Skin of body (tissue), 3 donors: ENCODE measurements at places on chromosomes 7 and 10. TPM values are rescaled to one million over a fixed set of nuclear protein-coding genes. Genes with fewer than 3 reads are reported as not detected.

GRCh38 chr10:62011558-62011957 lies 110.1 kb downstream of the ARID5B start:
- DNase-seq = no peak

GRCh38 chr7:140928491-140929309 lies 4.0 kb upstream of the BRAF start:
- no peak for DNase-seq

DNA sequence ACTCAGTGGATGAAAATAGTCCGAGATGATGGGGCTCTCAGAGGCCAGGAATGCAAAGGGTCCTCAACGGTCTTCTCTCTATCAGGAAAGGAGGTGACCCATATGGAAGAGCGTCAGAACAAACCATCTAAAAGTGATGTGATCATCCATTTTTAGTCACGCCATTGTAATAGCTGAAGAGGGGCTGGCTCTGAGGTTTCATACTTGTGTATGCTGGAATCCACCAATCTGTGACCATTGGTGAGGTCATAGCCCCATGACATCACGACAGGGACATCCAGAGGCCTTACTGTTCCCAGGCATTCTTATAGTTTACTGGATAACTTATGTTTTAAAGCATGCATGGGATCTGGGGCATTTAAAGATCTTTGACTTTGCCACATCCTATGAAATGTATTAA lies 83.6 kb downstream of the C10orf90 start:
- DNase-seq = no peak

- DNase-seq = no peak
Measured at GRCh38 chr7:74026406-74026902, 1.5 kb upstream of the ELN start.

DNA sequence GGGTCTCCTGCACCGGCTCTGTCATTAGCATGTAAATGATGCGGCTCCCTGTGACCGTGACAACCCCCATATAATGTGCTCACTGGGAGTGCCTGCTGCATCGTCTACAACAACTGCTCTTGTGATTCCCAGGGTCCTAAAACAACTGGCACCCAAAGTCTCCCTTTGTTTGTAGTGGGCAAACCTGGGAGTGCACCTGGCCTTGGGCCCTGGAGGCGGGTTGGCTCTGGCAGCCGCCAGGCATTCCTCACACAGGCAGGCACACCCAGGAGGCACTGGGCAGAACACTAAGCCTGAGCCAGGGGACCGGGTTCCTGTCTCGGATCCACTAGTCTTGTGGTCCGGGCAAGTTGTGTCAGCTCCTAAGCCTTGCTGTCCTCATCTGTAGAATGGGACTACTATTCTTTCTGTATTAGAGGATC lies 115.5 kb upstream of the GPR26 start:
- no peak for DNase-seq

- DNase-seq = no peak
Measured at GRCh38 chr7:49580761-49581160, 192.7 kb upstream of the VWC2 start.

SPDYE2 gene
- not detected for total RNA-seq

DNA sequence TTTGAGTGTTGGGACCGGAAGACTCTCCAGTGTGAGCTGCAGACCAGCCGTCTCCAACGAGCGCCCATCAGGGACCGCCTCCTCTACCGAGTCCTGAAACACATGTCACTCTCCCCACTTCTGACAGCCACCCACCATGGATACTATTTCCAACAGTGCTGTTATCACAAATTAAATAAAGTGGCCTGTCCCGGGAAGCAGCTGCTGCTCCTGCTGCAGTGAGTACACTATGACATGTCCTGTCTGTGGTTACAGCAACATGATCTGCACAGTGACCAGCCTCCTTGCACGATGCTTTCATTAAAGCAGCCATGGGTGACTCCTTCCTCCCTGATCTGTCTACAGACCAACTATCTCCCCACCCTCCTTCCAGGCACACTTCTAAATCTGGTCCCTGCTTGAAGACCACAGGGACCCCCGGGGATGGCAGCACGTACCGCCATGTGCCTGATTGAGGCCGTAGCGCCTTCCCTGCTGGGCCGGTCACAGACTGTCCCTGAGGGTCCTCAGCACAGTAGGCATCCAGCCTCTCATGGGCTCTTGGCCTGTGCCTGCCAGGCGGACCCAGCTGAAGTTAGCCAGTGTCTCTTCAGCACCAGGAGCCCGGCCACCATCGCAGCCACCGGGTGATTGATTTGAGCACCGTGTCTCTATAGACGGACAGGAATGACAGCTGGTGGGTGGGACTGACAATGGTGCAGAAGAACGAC lies 58.8 kb downstream of the TCERG1L start:
- no peak for DNase-seq

WDR86 gene
- total RNA-seq = 14.0 TPM

DNA sequence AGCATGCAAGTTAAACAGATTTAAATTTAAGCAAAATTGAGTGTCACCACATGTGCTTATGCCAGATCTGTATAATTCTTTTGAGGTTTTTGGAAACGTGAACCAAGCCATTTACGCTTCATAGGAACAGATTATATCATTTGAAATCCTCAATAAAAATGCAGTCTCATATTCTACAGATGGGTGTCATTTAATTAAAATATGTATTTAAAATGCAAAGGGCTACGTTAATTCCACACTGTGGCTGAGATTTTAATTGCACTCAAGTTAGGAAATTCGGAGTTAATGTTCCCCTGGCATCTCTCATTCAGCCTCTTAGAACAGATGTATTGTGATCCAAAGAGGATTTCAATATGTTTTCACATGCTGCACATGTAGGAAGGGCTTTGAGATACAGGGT lies 164.5 kb upstream of the LRGUK start:
- DNase-seq = no peak

DNA sequence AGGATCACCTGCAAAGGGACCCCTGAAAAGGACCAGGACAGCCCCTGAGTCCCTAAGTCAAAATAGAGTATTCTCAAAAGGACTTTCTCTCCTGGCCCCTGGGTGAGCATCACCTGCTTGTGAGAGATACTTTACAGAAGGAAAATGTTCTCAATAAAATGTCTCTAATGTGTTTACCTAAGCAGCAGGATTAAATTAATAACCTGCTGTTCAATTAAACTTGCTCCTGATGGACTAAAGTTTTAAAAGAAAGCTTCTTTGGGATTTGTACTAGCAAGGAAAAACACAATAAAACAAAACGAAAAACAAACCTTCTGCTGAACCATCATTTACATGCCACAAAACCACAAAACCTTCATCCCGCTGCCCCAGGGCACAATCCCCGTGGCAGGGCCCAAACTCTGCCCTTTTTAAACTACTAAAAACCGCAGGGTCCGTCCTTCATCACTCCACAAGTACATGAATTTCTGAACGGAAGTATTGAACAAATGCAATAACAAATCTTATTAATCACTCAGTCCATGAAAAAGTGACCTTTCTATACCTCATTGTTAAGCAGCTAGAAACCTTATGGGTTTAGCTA lies 197.7 kb downstream of the TCERG1L start:
- no peak for DNase-seq

DNA sequence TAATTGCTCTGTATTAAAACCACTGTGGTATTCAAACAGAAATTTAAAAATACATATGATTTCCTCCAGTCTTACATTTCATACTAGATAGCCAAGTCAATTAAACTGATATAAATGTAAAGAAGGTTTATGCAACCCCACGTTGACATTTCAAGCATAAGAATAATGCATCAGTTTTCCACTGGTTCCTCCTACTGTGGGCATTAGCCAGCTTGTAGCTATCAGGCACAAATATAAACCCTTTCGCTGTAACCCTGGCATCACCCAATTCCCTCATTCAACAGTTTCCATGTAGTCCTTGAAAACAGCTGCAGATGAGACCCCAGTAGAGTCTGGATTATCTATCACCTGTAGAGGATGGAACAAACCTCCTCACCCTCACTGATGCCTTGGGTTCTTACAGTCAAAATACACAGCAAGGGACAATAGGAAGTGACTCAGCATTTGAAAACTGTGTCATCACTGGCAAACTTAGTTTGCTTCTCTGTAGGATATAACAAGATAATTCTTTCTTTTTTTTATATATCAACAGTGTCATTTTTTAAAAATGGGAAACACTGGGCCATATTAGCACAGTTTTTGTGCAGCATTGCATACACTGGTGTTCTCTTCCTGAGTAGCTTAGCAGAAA lies 113.0 kb downstream of the PDE1C start:
- no peak for DNase-seq

IDI2 gene
- not detected for total RNA-seq

DNA sequence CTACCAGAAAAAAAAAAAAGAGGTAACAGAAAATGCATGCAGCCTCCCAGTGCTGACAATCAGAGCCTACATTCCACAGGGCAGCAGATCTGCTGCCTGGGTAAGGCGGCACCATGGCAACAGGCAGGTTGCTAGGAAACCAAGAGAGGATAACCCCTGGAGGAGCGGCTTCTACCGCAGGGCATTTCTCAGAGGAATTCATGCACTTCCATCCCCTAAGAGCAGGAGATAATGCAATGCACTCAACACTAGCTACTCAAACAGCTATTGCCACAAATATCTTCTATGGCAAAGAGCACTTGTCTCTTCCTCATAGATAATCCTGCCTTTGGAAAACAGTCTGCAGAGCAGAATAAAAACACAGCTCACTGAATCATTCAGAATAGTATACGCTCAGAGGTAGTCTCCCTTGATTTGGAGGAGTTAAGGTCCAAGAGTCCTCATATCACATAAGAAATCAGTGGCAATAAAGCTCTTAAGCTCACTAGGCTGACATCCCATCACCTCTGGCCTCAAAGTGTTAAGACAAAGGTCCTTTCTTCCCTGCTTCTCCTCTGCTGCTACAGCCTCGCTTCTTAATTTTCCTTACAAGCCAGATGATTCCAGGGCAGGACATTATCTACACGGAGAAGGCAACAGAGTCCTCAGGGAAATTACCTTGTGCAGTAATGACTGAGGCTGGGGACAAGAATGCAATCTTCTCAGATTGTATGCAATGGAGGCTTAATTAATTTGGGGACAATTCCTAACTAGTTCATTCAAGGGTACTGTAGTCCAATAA lies 10.7 kb downstream of the PSAP start:
- peak; percentile 13 for DNase-seq

- DNase-seq = no peak
Measured at GRCh38 chr7:89029864-89030263, 234.3 kb upstream of the TEX47 start.

- no peak for DNase-seq
Measured at GRCh38 chr7:152754075-152754730, 5.3 kb upstream of the ACTR3B start.

GRCh38 chr7:69367780-69368179 lies 230.5 kb upstream of the AUTS2 start:
- no peak for DNase-seq

DNA sequence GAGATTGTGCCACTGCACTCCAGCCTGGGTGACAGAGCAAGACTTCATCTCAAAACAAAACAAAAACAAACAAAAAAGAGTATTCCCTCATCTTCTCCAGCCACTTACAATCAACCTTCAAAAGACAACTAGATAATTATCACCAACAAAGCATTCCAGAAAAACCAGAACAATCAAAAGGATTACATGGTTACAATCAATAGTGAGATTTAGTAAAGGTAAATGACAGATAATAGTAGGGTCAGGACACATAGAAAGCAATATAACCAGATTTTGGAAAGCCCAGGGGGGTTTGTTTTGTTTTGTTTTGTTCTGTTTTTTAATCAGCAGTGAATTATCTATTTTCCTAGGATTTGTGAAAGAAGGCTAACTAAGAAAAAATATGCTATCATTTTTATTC lies 91.0 kb upstream of the PTN start:
- no peak for DNase-seq

HYAL4 gene
- not detected for total RNA-seq

KEL gene
- 4.5 TPM for total RNA-seq

- DNase-seq = no peak
Measured at GRCh38 chr10:62710182-62710581, 94.3 kb upstream of the ADO start.

GRCh38 chr7:32347244-32347828 lies 142.8 kb downstream of the LSM5 start:
- DNase-seq = no peak

DNA sequence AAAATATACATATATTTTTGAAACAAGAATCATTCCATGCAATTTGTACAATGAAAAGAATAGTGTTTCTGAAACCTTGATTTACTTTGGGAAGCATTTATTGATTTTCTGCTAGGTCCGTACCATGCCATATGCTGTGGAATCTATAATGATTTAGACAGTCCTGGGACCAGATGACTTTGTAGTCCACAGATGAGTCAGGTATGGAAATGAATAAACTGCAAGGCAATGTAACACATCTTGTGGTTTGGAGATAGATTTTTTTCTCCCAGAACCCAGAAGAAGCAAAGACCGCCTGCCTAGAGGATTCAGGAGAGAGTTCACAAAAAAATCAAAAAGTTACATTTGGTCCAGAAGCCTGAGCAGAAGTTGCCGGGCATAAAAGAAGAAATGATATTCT lies 190.4 kb downstream of the GPR37 start:
- DNase-seq = no peak

AZGP1 gene
- 39.4 TPM for total RNA-seq

VGF gene
- 0.10 TPM for total RNA-seq

CYP26C1 gene
- not detected for total RNA-seq

- no peak for DNase-seq
Measured at GRCh38 chr7:94067047-94067446, 62.9 kb upstream of the BET1 start.

- no peak for DNase-seq
Measured at GRCh38 chr10:95181726-95182125, 12.3 kb upstream of the ACSM6 start.

- no peak for DNase-seq
Measured at GRCh38 chr7:8143151-8143874, 118.7 kb downstream of the ICA1 start.

DNA sequence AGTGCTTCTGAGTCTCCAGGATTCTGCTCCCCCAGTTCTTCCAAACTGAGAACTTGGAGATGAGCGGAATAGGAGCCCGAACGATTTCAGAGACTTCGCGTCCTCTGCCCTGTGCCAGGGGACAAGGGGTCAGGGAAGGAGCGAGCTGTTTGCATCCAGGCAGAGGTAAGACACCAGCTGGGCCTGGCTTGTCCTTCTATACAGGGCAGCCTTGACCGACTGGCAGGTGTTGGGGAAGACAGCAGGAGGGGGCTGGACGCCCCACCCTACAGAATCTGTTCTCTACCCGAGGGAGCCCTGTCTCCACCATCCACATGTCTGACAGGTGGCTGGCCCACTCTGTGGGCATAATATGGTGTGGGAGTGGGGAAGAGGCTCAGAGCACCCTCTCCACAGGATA lies 7.1 kb downstream of the SPOCK2 start:
- DNase-seq = no peak

DNA sequence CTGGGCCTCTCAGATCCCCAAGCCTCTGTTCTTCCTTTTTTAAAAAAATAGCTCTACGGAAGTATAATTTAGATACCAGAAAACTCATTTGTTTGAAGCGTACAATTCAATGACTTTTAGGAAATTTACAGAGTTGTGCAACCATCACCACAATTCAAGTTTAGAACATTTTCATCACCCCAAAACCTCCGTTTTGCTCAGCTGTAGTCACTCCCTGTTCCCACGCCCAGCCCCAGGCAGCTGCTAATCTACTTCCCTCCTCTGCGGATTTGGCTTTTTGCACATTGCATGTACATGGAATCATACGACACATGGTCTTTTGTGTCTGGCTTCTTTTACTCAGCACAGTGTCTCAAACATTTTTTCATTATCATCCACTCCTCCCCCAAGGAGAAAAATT lies 229.2 kb downstream of the TCF7L2 start:
- peak; percentile 43 for DNase-seq

RNF133 gene
- total RNA-seq = 0.39 TPM
